ENCODE measurements at places on chromosomes 2 and 18. TPM values are rescaled to one million over a fixed set of nuclear protein-coding genes. Genes with fewer than 3 reads are reported as not detected.

The CAPG gene
- 114 TPM for polyA plus RNA-seq

DNA sequence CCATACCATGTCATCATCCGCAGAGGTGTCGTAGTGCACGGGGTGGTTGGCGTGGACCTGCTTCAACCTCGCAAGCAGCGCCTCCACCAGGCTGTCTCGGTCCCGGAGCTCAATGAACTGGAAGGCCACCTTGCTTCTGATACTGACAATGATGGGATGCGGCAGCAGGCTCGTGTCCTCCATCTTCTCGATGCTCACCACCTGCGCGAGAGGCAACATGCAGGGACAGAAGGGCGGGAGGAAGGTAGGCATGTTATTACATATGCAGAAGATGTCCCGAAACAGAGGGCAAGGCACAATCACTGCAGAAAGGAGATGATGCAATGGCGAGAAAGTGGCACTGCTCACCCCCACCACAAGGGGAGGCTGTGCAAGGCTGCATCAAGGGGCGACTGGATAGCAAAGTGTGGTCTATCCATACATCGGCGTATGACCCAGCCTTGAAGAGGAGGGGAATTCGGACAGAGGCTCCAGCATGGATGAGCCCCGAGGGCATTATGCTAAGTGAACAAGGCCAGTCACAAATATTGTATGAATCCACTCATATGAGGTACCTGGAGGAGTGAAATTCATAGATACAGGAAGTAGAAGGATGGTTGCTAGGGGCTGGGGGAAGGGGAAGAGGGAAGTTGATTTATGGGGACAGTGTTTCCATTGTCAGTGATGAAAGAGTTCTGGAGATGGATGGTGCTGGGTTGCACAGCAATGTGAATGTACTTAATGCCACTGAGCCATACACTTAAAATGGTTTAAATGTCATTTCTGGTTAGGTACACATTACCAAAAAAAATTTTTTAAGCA is 36.6 kb downstream of the RPL31 start:
- peak; percentile 68 for DNase-seq

- no peak for DNase-seq
These were observed 39.6 kb downstream of the FAM171B start for GRCh38 chr2:186733414-186733813.

DNA sequence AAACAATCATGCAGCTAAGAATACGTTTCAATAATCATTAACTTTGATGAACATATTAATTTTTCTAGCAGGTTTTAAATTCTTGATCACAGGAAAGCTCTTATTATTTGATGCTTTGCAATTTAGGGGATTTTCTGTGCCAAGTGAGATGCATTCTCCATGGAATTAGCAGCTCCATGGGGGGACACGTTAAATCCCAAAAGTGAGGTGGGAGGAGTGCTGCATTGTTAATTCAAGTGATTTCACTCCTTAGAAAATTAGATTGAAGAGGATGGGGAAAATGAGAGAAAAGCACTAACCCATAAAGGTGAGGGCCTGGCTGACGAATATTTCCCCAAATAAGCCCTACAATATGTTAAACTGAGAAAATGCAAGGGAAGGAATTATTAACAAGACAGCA is 69.2 kb downstream of the ACVR1C start:
- no peak for DNase-seq

The SETBP1 gene
- 2.0 TPM for polyA plus RNA-seq

DNA sequence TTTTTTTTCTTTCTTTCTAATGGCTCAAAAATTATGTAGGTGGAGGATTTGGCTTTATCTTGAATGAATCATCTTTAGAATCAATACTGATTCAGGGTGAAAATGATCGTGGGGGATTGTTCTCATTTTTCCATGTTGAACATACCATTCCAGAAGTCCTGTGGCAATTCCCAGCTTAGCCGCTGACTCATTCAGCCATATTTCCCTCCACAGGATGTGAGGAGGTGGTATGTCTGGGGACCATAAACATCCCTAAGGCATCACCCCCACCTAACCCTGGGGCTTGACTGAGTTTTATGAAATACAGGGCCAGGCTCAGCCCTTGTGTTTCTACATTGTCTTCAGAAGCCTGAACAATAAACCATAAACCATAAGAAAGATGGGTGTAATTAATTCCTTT is 92.7 kb upstream of the FN1 start:
- DNase-seq = no peak

The GCG gene
- polyA plus RNA-seq = not detected

- no peak for DNase-seq
These were observed 1101.5 kb upstream of the KLHL29 start for GRCh38 chr2:22283436-22283835.

DNA sequence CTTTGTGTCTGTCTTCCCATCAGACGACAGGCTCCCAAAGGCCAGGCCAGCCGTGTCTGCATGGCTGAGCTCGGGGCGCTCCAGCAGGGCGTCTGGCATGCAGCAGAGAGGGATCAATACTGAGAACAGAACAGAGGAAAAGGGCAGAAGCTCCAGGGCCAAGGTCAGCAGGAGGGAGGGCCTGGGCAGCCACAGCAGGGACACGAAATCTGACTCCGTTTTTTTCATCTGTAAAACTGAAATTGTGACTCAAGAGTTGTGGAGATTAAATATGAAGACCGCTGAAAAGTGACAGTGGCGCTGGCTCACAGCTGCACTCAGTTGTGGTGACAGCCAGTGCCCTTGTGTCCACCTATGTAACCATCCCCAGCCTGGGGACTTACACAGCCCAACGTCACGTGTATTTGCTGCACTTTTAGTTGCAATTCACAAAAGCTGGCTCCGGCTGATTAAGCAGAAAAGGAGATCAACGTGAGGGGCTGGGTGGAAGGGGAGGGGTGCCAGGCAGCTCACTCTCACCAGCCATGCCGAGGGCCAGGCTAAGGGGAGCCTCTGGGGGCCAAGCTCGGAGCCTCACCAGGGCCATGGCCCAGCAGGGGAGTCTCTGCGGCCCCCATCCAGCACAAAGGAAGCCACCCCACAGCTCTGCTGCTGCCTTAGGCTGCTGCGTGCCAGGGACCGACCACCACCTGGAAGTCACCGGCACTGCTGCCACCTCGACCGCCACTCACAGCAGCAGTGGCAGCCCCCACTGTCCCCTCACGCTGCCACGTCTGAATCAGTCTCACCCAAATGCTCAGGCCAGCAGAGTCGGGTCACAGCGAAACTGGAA is 74.7 kb downstream of the EIPR1 start:
- DNase-seq = no peak

The TFCP2L1 gene
- polyA plus RNA-seq = 1.5 TPM

The PLA2R1 gene
- polyA plus RNA-seq = 0.65 TPM

GRCh38 chr18:49563701-49564517 is 2.1 kb downstream of the LIPG start:
- no peak for DNase-seq

The DYSF gene
- polyA plus RNA-seq = 5.8 TPM

The SP140 gene
- 0.23 TPM for polyA plus RNA-seq

GRCh38 chr18:6821356-6821755 is 91.8 kb downstream of the ARHGAP28 start:
- no peak for DNase-seq

GRCh38 chr2:211328126-211328525 is 771.7 kb downstream of the CPS1 start:
- DNase-seq = no peak

The FAM210A gene
- 7.9 TPM for polyA plus RNA-seq

DNA sequence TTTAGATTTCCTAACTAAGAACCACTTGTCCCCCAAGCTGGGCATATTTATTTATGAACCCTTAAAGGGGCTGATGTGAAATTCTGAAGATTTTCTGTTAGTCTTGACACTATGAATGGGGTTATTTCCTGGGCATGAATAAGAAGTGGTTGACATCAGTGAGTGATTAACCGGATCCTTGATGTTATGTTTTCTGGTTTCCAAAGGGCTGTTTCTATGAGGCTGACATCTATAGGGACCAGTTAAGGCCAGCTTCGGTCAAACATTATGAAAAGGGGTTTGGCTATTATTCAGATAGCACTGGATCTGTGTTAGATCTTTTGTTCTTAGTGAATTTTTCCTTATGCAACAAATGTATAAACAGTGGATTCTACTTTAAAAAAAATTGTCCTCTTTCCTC is 443.7 kb upstream of the SPRED2 start:
- no peak for DNase-seq
